ENCODE measurements at places on chromosomes 3 and 15.
A peak's percentile ranks its signal among the peaks of the same experiment; 100 is the strongest.

DNA sequence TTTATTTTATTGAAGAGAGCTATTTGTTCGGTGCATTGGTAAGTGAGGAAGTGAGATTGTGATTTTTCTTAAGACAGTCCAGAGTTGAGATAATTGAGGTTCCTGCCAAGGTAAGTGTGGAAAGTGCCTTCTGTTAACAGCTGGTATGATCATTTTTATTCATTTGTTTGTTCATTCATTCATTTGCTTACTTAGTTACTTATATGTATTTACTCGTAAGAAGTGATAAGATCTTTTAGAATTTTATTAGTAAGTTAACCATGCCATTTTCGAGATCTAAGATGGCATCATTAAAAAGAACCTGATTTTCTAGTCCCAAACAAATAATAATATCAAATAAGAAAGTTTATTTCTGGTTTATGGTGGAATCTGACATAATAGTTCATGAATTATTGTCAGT lies 150.0 kb downstream of the GHSR start:
- no peak for DNase-seq

- DNase-seq, result no peak
These were observed 4.0 kb downstream of the DIPK2A start for GRCh38 chr3:143975554-143976152.

DNA sequence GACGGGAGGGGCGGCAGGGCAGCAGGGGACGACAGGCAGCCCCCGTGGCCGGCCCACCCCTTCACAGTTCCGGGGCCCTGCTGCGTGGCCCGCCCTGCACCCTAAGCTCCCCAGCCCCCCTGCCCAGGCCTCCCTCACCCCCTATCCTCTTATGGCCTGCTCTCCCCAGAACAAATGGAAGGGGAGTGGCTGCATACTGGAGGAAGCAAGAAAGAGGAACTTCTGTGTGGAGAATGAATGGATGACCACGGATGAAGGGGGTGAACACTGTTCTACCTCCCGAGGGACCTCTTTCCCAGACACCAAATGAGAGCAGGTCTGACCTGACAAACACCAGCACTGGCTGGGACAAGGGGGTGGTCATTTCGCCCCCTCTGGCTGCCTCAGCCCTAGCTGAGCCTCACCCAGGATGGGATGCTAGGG lies 25.0 kb downstream of the SEC61A1 start:
- DNase-seq, result no peak

DNA sequence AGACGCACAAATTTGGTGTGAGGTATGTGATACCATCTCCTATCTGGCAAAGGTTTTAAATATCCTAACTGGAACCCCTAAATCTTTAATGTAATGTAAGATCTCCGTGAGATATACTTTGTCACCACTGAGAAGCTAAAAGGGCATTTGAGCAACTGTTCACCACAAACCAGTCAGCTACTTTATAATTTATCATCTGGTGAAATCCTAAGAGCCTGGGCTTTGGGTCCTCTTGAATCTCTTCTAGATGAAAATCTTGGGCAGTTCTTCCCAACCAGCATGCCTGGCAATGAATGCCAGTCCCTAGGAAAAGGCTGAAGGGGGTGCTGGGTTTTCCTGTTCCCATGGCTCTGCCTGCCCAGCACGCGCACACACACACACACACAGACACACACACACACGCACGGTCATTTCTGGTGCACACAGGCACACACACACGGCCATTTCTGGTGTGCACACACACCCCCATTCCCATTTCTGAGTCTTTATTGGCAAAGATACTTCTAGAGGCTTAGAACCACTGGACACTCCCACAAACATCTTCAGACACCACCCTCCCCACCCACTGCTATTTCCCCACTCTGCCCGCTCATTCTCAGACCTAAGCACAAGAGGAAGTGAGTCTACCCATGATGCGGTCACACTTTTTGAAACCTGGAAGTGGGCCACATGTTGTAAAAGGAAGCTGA lies 72.6 kb downstream of the MYO1E start:
- peak; percentile 57 for DNase-seq

- no peak for DNase-seq
These were observed 337.8 kb downstream of the LRRC3B start for GRCh38 chr3:26960382-26960781.

DNA sequence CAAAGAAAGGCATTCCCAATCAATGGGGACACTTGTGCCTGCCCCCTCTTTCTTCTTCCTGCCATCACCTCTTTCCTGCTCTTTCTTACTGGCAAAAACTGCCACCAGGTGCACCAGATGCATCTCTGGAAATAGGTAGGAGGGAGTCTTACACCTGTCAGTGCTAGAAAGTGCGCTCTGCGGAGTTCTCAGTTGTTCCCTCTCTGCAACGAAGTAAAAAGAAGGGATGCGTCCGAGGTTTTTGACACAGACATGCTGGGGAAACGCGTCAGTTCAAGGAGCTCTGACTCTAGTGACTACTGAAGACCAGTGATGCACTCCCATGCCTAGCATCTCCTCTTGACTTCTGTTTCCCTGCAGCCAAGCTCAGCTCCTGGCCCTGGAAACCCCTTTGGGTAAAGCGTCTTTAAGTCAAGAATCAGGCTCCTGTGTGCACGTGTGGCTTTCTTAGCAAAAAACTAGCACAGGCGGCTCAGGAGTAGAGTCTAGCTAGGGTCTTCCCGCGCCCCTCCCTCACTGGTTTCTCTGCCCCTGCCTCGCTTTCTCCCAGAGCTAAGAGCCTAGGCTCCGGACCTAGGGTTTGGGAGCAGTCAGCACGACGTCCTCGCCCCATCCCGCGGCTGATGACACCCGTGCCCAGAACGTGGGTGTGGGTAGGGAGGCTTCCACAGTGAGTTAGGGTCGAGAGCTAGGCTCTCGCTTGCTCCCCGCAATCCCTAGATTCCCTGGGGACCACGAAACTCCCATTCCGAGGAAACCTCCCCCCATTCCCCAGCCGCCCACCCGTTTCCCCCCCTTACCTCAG lies 564 bp upstream of the GRM7 start:
- DNase-seq, result no peak

GRCh38 chr3:183807209-183807728 lies 18.1 kb downstream of the MAP6D1 start:
- no peak for DNase-seq

- no peak for DNase-seq
These were observed 403.7 kb upstream of the AZI2 start for GRCh38 chr3:28752290-28752689.

GRCh38 chr3:37026851-37027250 lies 33.5 kb downstream of the MLH1 start:
- DNase-seq, result no peak

DNA sequence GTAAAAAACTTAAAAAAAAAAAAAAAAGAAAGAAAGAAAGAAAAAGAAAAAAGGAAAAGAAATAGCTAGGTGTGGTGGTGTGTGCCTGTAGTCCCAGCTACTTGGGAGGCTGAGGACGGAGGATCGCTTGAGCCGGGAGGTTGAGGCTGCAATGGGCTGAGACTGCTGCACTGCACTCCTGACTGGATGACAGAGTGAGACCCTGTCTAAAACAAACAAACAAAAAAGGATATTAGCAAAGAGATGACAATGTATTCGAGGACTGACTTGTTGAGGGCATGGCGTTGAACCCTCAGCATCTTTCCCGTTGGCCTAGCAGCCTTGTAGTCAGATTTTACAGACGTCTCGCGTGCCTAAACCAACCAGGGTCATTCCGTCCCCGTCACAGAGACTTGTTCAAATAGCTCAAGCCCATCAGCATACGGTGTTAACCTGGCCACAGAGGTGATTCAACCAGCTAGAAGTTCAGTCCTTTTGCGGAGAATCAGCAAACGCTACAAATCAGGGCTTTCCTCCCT lies 528 bp upstream of the NIT2 start:
- no peak for DNase-seq

- no peak for DNase-seq
These were observed 9.3 kb upstream of the ATP13A4 start for GRCh38 chr3:193564012-193564411.

DNA sequence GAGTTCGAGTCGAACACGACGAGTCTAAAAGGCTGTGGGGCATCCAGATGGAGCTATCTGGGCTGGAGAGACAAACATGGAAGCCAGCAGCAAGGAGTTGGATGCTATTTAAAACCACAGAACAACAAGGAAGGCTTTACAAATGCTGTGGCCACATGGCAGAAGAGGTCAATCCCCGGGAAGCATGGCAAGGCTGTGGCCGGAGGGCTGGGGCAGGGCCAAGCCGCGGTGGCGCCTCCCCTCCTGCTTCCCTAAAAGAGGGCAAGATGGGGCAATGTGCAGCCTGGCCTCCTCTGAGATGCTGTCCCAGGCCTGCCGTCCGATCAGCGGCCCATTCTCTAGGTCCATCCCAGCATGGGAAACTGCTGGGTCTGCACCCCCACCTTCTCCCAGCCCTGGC lies 139.1 kb downstream of the SRGAP3 start:
- no peak for DNase-seq

DNA sequence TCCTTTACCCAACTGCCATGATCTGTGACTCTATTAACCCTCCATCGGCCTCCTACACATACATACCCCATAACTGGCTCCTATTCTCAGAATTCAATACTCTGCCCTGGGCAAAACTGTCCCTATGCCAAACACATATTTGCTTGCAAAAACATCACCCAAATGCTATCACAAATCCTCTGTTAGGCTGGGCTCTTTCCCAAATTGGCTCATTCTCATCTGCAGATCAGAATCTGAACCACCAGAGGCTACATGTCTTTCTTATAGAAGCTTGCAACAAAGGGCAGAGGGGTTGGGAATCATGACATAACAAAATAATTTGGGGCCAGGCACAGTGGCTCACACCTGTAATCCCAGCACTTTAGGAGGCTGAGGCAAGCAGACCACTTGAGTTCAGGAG lies 45.4 kb upstream of the GOLM2 start:
- no peak for DNase-seq

DNA sequence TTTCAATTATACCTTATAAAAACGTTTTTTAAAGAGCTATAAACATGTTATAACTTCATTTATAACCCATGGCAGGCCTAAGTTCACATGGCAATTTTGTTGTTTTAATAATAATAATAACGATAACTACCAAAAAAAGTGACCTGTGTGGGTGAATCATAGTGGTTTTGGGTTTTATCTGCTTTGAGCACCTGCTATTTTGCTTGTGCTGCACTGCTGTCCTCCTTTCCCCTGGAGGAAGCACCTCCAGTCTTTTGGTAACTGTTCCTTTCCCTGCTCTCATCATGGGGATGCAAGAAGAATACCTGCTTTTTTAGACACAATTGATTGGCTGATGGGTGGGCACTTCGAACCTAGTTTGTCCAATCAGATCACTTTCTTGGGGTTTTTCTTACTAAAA lies 388.0 kb upstream of the TBL1XR1 start:
- no peak for DNase-seq

- DNase-seq, result no peak
These were observed 24.8 kb upstream of the VGLL4 start for GRCh38 chr3:11668243-11669235.

DNA sequence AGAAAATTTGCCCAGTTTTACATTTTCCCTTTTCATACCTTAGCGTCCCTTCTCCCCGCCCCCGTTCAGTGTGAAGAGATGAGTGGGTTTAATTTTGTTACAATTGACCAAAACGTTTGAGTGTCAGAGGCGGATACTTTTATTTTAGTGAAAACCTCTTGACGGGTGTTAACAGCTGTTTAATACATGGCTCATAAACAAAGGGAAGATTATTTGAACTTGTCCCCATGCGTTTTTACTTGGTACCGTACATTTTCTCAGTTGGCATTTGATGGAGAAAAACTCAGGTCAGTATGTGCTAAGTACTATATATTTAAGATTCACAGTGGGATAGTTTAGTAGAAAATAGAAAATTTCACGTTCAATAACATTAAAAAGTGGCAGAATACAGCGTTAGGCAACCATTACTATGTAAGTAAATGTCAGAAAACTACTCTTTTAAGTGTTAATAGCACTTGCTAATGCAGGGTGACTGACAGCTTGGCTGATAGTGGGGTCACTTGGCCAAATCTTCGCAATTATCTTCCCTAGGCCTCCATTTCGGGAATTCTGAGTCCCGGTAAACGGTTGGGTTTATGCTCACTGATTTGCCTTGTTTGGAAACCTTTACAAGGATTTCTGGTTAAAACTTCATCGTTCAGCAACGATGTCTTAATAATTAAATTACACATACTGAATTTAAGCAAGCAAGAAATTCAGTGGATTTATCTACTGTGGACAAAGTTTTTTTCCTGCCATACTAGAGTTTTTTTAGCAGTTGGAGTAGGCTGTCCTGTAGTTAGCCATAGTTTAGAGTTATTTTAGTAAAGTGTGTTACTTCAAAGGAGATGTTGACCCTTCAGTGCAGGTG lies 4.8 kb downstream of the CHD2 start:
- no peak for DNase-seq

GRCh38 chr15:47362118-47362905 lies 355.0 kb upstream of the SEMA6D start:
- no peak for DNase-seq

DNA sequence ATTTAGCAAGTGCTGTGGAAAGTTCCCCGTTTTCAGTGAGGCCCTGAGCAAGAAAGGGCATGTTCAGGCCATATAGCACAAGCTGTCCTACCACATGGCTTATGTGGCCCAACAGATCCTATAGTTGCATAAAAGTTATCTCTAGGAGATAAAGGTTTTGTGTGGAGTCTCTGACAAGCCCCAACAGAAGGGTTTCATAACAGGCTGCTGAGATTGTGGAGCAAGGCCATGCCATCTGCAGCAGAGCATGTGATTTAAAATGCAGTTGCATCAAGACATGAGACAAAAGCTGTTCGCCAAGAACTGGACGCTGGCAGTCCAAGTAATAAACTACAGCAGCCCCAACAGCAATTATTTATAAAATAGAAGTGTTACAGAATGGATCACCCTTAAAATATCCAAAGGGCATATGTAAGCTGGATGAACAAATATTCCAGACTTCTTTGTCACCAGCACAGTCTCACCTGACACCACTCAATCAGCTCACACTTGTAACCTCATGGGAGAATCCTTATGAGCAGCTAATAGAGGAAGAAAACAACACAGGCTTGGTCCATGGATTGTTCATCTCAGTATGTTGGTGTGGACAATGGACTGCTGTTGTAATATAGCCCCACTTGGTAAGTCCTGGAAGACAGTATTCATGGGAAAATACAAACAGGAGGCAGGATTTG lies 14.4 kb upstream of the CLDN1 start:
- no peak for DNase-seq

GRCh38 chr3:17891139-17891856 lies 148.9 kb upstream of the TBC1D5 start:
- DNase-seq, result no peak

GRCh38 chr15:98856532-98856907 lies 151.1 kb downstream of the PGPEP1L start:
- DNase-seq, result no peak

GRCh38 chr3:159788291-159788690 lies 200.3 kb upstream of the IL12A start:
- DNase-seq, result no peak

- no peak for DNase-seq
These were observed 60.4 kb downstream of the TFG start for GRCh38 chr3:100769693-100770092.

DNA sequence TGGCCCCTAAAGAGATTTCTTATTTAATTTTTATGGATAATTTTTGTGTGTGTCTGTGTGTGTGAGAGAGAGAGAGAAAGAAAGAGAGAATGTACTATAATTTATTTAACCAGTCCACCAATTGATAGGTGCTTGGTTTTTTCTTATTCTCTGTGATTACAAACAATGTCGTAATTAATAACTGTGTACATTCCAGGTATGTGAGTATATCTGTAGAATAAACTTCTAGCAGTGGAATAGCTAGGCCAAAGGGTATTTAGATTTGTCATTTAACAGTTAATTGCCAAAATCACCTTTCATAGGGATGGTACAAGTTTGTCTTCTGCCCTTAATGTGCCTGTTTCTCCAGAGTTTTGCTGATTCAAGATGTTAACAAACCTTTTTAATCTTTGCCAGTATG lies 35.3 kb downstream of the FOXL2 start:
- no peak for DNase-seq

- no peak for DNase-seq
These were observed 130.9 kb downstream of the WDR76 start for GRCh38 chr15:43957724-43958123.

All from stimulated activated CD4-positive, alpha-beta T cell treated with anti-CD3 and anti-CD28 coated beads, Interleukin-1b, Interleukin-23, amount 100 ng/mL, for 4 hours (primary cell).